AG10803 (cell line): ENCODE measurements at places on chromosomes 4 and X.

- no peak for DNase-seq
Observed at GRCh38 chrX:24485323-24485722, 20.2 kb downstream of the PDK3 start.

DNA sequence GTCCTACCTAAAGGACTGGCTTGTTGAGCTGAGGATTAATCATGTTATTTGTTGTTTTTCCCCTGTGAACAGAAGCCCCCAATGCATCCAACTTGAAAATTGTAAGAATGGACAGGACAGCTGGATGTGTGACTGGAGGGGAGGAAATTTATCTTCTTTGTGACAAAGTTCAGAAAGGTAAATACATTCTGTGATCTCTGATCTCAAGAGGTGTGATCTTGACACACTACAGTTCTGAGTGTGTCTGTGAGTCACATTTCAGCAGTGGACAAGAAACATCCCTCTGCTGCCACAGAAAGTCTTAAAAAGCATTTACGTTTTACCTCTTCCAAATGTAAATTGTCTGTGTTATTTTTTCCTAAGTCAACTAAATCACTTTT lies 79.3 kb downstream of the NFKB1 start:
- no peak for DNase-seq

DNA sequence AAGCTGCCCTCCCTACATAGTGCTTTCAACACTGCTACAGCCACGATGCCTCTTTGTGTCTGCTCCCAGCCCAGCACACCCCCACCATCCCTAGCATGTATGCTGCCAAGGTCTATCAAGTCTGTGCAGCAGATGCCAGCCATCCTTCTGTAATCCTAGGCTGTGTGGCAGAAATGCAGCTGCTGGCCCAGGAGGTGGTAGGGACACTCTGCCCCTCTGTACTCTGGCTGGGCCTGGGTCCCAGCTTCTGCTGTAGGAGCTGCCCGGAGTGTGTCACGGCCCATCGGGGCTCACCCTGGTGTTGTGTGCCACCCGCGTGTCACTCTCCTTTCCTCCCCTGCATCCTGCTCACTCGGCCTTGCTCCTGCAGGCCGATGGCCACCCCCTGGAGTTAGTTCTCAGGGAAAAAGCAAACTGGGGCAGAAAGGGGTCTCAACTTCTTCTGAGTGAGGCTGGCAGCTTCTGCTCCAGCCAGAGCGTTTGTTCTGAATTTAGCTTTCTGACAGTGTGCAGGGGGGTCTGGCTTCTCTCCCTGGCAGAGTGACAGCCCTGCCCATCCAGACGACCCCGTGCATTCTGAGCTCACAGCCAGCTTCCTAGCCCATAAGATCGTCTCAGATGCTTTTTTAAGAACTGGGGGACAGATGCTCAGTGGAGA lies 22.7 kb downstream of the PSAPL1 start:
- DNase-seq = no peak

DNA sequence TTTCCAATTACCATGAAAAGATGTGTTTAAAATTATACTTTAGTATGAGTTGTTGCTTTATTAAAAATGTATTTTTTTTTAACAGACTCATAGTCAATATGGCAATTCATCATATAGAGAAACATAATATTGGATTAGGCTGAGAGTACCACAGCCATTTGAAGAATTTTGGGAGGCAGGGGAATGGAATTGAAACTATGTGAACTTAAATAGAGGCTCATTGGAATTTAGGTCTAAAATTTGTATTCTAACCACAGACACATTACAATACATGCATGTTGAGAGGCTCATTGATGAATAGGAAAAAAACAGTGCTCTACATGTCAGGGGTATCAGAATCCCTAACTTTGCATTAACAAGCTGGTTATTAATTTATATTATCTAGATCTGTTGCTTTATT lies 269.6 kb downstream of the DKK2 start:
- peak; percentile 89 for DNase-seq

DNA sequence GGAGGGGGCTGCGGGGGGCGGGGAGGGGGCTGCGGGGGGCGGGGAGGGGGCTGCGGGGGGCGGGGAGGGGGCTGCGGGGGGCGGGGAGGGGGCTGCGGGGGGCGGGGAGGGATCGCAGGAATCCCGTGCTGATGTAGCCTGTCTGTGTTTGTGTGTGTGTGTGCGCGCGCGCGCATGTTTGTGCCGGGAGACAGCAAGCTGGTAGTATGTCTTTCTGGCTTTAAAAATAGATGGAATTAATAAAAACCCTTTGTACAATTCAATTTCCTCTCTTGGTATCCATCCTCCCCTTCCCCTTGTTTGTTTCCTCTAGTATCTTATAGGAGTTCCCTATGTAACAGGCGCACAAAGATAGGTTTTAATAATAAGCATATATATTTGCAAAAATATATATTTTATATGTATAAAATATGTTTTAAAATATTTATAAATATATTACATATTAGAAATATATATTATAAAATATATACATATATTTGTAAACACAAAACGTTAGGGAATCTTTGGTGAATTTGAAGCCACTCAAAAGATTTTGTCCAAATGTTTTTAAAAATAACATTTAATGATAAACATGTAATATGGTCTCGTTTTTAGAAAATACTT lies 782 bp downstream of the ARHGAP24 start:
- DNase-seq = peak; percentile 53

DNA sequence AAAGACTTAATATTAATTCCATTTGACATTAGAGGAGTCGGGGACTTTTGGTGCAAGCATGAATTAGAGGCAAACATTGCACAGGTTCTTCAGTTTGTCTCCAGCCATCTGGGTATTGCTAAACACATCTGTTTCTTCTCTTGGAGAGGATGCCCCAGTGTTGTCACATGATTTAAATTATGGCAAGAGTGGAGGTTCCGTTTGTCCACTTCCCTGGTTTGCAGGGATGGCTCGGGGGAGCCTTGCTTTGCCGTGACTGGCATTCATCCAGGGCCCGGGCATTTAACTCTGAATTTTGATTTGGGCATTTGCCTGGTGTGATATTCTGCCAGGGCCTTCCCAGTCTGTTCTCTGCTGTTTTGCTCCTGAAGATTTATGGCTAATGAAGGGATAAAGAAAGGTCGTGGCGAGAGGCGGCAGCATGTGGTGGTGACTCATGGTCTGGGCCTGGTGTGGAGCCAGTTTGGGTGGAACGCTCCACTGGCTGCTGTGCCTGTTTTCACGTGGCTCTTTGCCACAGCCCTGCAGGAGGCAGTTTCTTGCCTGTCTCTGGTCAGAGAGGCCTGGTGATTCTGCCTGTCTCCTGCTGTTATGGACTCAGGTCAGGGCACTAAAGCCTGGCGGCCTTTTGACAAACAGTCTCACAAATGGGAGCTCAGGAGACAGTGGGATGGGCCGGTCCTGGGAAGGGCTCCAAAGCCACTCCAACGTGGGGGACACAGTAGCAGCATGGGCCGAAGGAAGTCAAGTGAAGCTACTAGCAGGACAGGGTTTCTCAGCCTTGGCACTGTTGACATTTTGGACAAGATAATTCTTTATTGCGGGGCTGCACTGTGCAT lies 99.4 kb upstream of the PGRMC2 start:
- peak; percentile 99 for DNase-seq

DNA sequence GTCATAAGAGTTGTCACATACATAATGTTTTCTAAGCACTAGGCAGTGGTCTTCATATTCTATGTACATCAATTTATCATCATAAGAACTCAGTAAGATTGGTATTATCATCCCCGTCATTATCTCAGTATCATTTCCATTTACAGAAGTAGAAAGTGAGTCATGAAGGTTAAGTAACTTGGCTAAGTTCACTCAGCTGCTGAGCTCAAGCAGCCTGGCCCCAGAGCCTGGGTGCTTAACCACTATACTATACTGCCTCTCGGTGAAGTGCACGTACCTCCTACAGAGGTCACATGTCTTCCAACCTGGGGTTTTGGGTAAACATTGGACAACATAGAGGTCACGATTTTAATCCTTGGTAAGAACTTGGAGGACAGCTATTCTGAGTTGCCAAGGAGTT lies 161.5 kb upstream of the GATB start:
- DNase-seq = peak; percentile 12
